ENCODE measurements at places on chromosomes 16 and 17.

DNA sequence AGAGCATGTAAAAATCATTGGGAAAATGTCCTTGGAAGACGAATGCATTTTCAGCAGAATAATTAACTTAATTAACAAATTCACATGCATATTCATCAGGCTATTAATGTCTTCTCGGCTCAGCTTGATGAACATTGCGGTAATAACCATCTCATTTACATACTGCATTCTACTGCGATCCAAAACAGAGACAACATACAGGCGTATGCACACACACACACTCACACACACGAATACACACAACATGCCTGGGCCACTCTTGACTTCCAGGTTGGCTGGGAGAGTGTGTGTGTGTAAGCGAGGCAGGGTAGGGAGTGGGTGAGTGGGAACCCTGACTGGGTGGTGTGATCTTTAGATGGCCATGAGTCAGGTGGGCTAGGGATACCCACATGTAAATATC, 44.7 kb downstream of the NEUROD2 start:
- DNase-seq: no peak

- DNase-seq: no peak
Measured at GRCh38 chr16:72427783-72428331, 255.9 kb upstream of the PMFBP1 start.

DNA sequence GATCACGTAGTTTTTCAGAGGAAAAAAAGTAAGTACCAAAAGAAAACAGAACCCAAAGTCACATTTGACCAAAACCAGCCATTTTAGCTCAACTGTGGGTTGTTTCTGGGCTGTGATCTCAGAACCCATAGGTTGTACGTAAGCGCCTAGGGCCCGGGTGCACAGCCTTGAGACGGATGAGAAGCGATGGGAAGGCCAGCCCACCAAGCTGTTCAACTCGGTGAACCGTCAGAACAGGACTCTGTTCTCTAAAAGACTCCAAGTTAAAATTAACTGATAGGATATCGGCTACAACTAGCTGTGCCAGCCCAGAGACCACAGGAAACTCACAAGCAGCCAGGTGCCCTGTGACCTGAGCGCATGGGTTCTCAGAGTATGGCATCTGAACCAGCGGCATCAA, 28.3 kb downstream of the USP22 start:
- no peak for DNase-seq

DNA sequence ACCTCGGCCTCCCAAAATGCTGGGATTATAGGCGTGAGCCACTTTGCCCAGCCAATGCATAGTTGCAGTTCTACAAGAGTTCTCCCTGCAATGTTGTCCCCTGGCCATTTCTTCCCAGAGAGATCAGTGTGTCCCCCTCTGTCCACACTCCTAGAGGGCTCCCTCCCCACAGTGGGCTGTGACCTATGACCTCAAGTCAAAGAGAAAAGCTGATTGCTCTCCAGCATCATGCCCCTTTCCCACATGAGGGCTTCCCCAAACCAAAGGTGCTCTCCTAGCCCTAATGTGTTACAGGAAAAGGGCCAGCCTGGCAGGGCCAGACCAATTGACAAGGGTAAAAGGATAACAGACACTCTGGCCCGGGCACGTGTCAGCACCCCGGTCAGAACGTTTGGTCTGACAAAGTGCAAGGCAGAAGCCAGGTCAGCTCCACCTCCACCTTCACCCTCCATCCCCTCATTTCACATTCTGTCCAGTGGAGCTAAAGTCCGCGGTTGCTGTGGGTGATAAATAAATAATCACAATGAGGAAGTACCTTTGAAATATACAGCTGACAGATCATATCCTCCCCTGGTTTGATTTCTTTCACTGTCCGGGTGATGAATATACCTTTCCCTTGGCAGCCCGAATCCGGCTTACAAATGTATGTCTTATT, 17.8 kb downstream of the TTLL6 start:
- no peak for DNase-seq

DNA sequence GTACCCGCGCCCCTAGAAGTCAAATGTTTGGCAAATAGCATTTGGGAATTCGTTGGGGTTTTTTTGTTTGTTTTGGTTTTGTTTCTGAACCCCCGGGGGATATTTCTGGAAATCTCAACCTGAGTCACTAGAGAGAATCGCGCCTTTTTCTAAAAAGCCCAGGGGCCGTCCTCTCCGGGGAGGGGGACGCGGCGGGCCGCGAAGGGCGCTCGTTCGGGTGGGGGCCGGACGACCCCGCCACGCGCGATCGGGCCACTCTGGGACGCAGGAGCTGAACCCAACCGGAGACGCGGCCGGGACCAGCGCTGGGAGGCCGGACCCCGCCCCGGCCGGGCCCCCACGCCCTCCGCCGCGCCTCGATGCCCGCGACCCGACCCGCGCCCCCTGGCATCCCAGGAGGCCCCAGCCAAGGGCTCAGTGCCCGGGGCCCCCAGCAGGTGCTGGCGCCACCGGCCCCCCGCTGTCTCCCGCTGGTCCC, 302 bp downstream of the LITAF start:
- DNase-seq: no peak

- DNase-seq: no peak
Measured at GRCh38 chr17:58315281-58315711, 13.3 kb downstream of the TSPOAP1 start.

DNA sequence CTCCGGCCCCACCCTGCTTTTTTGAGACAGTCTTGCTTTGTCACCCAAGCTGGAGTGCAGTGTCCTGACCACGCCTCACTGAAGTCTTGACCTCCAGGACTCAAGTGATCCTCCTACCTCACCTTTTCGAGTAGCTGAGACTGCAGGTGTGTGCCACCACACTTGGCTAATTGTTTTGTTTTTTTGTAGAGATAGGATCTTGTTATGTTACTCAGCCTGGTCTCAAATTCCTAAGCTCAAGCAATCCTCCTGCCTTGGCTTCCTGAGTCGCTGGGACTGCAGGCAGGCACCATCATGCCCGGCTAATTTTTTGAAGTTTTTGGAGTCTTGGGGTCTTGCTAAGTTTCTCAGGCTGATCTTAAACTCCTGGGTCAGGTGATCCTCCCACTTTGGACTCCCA, 206.7 kb downstream of the SHISA9 start:
- DNase-seq: no peak

DNA sequence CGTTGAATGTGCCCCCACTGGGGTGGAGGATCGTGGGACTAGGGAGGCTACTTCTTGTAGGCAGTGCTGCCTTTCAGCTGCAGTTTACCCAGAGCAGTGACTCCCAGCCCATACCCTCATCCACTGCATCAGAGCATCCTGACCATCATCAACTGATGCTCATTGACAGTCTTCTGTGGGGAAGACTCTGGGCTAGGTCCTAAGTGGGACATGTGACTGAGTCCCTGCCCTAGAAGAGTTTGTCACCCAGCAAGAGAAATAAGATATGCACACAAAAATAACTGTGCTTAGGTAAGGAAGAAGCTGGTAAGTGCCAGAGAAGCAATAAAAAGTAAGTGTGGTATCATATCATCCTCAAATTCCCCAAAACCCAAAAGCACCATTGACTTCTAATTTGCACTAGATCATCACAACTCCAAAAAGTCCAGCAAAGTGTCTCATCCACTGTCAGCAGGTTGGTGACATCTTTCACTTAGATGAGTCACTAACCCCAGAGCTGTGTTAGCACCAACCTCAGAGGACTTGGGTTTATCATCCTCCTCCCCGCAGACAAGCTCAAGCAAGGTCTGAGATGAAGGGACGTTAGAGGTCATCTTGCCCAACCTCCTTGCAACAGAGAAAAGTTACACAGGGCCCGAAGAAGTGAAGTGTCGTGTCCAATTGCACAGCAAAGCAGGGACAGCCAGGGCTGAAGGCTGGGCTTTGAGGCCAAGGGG, 99.0 kb downstream of the CCDC182 start:
- no peak for DNase-seq

DNA sequence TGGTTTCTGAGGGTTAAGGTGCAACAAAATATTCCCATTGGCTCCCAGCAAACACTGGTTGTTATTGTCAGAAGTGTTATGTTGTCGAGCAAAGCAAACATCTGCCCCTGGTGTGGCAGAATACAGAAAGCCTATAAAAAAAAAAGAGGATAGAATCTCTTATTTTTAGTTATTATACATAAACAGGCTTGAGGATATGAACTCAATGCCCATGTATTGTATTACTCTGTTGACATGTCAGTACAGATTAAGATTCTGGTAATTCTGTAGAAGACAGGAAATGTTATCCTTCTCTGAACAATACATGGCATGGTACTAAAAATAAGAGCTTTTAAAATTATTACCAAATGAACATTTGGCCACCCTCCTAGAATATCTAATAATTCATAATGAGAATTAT, 73.7 kb downstream of the CA4 start:
- DNase-seq: no peak

DNA sequence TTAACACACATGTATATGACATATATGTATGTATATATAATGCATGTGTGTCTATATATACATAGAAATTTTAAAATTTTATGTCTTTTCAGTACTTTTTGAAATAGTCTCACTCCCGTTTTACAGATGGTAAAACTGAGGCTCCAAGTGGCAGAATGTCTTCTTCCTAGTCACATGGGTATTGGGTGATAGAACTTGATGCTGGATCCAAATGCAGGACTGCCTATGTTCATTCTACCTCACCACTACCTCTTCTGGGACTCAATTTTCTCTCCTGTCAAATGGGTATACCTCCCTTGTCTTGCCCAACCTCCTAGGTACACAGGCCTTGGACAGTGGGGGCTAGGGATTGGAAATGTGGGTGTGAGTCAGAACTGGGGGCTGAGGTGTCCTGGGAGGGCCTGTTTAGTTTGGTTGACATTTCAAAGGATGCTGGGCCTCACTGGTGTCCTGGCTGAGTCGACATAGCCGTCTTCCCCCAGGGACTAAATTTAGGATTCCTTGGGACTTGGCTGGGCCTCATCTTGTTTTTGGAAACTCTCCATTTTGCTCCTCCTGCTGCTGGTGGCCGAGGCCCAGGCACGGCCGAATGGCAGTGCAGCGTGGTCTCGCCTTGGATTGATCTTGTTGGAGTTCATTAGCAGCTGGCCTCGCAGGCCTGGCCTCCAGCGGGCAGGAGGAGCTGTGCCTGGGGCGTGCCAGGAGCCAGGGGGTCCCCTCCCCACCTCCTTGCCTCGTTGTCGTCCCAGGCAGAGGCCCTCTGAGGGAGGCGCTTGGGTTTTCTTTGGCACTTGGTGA, 25.9 kb downstream of the NKD1 start:
- no peak for DNase-seq

DNA sequence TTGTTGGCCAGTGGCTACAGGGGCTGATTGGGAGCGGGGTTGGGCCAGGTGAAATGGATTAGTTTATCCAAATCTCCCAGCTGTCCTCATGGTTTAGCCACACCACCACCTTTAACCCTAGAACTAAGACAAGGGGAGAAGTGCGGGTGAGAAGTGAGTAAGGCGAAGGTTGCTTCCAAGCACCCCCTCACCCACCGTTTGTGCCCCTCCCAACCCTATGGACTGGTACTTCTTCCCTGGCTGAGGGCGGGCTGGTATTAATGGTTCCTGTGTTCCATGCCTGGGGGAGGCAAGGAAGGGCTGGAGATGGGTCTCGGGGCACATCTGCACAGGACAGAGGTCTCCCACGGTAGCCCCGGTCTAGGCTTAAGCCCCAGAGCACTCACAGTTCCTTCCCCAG, 25.1 kb downstream of the NT5M start:
- no peak for DNase-seq

GRCh38 chr16:87012954-87013938, 303.9 kb downstream of the C16orf95 start:
- DNase-seq: no peak

DNA sequence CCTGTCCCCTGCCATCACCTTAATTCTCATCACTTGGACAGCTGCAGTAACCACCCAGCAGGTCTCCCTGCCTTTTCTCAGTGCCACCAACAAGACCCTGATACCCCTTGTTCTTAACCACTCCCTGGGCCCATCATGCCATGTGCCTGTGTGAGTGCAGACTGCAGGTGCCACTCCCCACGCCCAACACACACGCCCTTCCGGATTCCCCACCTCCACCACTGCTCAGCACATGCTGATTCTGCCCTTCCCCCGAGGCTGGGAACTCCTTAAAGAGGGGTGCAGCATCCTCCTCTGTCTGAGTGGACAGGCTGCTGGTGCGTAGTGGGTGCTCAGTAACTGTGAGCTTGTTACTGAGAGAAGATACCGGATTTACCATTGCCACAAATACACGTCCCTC, 52.4 kb downstream of the PLD6 start:
- DNase-seq: no peak

DNA sequence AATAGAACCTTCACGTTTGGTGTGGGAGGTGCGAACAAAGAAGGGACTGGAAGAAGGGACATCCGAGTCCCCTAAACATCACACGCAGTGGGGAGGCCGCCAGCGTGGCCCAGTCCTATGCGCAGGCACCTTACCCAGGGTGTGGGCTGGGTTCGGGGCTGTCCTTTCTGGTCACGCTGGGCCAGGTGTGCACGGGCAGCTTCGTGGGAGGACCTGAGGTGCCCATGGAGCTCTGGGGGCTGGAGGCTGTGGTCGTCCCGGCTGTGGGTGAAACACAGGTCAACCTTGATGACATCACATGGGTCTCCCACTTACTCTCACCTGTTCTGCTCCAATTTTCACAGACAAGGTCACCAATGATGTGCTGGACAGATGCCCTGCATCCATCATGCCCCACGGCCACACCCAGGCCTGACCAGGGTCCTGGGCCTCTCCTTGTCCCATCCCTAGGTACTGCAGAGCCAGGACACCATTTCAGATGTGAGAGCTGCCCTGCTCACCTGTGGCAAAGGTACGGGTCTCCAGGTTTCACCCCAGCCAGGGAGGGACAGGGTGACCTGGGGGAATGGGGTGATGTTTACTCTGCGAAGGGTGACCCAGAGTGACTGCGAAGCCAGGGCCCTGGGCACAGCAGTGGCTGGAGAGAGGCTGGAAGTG, 3.1 kb downstream of the CD300C start:
- no peak for DNase-seq

GRCh38 chr17:27224526-27225315, 69.2 kb upstream of the WSB1 start:
- no peak for DNase-seq

DNA sequence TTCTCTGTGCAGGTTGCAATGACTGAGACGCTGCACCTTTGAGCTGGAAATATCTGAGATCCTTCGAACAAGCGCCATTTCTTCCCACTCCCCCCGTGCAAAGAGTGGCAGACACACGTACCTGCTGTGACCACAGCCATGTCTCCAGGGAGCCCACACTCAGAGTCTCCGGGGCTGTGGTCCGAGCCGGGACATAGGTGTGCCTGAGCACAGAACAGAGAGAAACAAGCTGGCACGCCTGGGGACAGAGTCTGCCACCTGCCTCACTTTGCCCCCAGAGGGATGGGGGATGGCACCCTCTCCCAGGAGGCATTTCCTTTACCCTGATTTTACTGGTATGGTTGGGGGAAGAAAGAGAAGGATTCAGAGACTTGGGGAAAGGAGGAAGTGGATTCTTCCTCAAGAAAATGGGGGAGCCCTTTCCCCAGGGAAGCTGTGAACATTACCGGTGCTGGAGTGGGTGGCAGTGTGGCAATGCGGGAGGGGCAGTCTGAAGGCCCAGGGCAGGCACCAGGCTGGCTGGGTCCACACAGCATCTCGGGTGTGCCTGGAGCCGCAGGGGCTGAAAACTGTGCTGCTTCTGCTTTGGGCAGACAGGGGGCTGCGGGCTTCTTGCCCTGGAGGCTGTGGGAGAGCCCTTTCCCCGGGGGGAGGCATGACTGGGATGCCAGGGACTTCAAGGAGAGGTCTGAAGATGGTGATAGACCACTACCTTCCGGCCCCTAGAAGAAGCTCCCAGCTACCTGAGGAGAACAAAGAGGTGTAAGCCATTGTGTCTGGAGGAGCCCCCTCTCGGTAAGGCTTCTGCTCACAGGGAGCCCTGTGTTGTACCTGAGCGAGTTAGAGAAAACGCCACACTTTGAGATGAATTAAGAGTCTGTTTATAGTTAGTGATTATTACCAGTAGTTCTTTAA, 6.6 kb upstream of the PIK3R6 start:
- no peak for DNase-seq

- DNase-seq: no peak
Measured at GRCh38 chr16:51321251-51321650, 170.2 kb upstream of the SALL1 start.
